ENCODE measurements at places on chromosomes 1 and 21. TPM values are rescaled to one million over a fixed set of nuclear protein-coding genes. Genes with fewer than 3 reads are reported as not detected.

Gene GPR3
- total RNA-seq, result 0.09 TPM

Gene HEYL
- not detected for total RNA-seq

Gene PTPN7
- not detected for total RNA-seq

Gene RSPO1
- total RNA-seq, result 0.16 TPM

Gene NUDT4B
- total RNA-seq, result 5.5 TPM

Gene OR2L2
- total RNA-seq, result not detected

Gene LRRN2
- total RNA-seq, result 0.34 TPM

Gene VWA1
- total RNA-seq, result 3.4 TPM

Gene SERPINC1
- total RNA-seq, result not detected

Gene DPYD
- 81.5 TPM for total RNA-seq

Gene SRRM1
- 24.1 TPM for total RNA-seq

Gene RAB7B
- 13.6 TPM for total RNA-seq

Gene TBX19
- total RNA-seq, result 0.63 TPM

Gene FBLIM1
- 10.7 TPM for total RNA-seq

Gene UBXN10
- total RNA-seq, result not detected

Gene VHLL
- not detected for total RNA-seq

Gene SCAF4
- total RNA-seq, result 4.3 TPM

Gene SYT11
- 39.4 TPM for total RNA-seq

Gene TENT5C
- total RNA-seq, result 1.4 TPM

Gene LCE3D
- not detected for total RNA-seq

Gene PRMT6
- total RNA-seq, result 12.5 TPM

Gene SLAMF9
- not detected for total RNA-seq

Gene CFH
- total RNA-seq, result 119 TPM

Gene UBASH3A
- not detected for total RNA-seq

Gene KIF17
- 0.32 TPM for total RNA-seq

Gene MEGF6
- total RNA-seq, result 1.5 TPM

Gene SLC6A9
- 2.4 TPM for total RNA-seq

Gene GOLT1A
- not detected for total RNA-seq

Gene KRTAP10-12
- total RNA-seq, result not detected

Gene CD34
- total RNA-seq, result 0.16 TPM

Gene CYP4A11
- total RNA-seq, result not detected

Gene FAM167B
- 0.47 TPM for total RNA-seq

Gene TSPEAR
- not detected for total RNA-seq

Gene AVPR1B
- not detected for total RNA-seq

Gene CD247
- not detected for total RNA-seq

Gene PTPRU
- total RNA-seq, result 15.8 TPM

Gene PRAMEF11
- not detected for total RNA-seq

Gene BMP8A
- total RNA-seq, result not detected

Gene MX1
- total RNA-seq, result 3.6 TPM

Gene AKR1A1
- total RNA-seq, result 161 TPM

Gene RNU1-1
- 2,114 TPM for total RNA-seq

Gene VWA5B1
- not detected for total RNA-seq

Measured in bronchial smooth muscle cell (primary cell).